ENCODE measurements at places on chromosomes 6 and 20.

GRCh38 chr20:50188879-50189680 is 1.6 kb upstream of the CEBPB start:
- DNase-seq, result no peak

DNA sequence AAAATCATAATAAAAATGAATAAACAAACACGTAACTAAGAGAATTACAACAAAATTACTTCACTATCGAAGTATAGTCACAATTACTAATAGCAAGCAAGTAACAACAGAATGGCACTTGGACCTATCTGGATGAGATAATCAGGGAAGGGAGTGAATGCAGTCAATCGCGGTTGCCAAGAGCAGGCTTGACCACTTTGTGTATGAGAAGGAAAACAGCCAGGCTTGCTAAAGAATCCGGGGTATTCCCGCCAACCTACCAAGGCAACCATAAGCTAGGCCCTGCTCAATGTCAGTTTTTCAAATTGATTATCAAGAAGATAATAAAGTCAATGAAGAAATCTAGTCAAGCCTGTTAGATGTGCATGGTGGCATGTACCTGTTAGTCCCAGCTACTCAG is 39.7 kb downstream of the PXDC1 start:
- DNase-seq, result no peak

DNA sequence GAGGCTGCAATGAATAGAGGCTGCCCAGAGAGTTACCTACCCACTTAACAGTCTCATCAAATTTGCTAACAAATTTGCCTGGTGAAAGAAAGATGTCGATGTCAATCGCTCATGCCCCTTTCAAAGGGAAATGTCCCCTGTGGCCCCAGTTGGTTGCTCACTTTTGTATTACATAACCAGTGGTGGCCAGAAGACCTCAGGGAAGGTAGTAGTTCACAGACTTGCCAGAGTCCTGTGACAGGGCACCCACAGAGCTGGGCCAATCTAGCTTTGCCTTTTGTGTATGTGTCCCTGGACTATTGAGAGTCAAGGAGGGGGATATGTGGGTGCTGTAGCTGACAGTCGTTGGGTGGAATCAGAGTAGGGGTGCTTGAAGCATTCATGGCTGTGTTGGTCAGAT is 70.7 kb upstream of the CCN6 start:
- no peak for DNase-seq

GRCh38 chr20:58723628-58723984 is 31.0 kb downstream of the NPEPL1 start:
- no peak for DNase-seq

DNA sequence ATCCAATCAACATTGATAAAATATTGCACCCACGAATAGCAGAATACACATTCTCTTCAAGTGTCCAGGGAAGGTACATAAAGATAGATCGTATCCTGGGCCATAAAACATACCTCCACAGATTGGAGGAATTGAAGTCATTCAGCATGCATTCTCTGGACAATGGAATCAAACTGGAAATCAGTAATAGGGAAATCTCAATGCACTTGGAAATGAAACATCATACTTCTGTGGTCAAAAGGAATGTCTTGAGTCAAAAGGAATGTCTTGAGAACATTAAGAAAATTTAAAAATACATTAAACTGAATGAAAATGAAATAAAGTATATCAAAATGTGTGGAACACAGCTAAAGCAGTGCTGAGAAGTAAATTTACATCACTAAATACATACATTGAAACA is 138.8 kb downstream of the TFAP2A start:
- DNase-seq, result no peak

GRCh38 chr6:72446430-72446829 is 175.4 kb upstream of the KCNQ5 start:
- no peak for DNase-seq

GRCh38 chr6:134187154-134187553 is 130.8 kb downstream of the SGK1 start:
- DNase-seq, result no peak

- DNase-seq, result no peak
Measured at GRCh38 chr6:111950661-111951496, 77.6 kb upstream of the FYN start.

- DNase-seq, result no peak
Measured at GRCh38 chr20:23232679-23233308, 117.8 kb upstream of the NXT1 start.

DNA sequence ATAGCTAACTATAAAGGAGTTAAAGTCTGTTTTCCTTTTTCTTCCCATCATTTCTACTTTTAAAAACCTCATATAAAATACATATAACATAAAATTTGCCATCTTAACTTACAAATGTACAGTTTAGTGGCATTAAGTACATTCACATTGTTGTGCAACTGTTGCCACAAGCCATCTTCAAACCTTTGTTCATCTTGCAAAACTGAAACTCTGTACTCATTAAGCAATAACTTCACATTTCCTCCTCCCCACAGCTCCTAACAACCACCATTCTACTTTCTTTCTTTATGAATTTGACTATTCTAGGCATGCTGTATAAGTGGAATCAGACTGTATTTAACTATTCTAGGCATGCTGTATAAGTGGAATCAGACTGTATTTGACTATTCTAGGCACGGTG is 4.5 kb downstream of the CCDC170 start:
- DNase-seq, result no peak
